ENCODE measurements at places on chromosomes 12 and 14. TPM values are rescaled to one million over a fixed set of nuclear protein-coding genes. Genes with fewer than 3 reads are reported as not detected.

The RASSF8 gene
- total RNA-seq, result 3.6 TPM

The AICDA gene
- not detected for total RNA-seq

The TPPP2 gene
- total RNA-seq, result not detected

The MIP gene
- not detected for total RNA-seq

The FAM186B gene
- total RNA-seq, result not detected

The ASCL1 gene
- total RNA-seq, result not detected

The TMEM63C gene
- total RNA-seq, result 9.8 TPM

The KCNMB4 gene
- total RNA-seq, result not detected

The KRT6B gene
- total RNA-seq, result 3,585 TPM

The YEATS4 gene
- total RNA-seq, result 27.3 TPM

The PLXNC1 gene
- total RNA-seq, result 2.2 TPM

The TSPAN11 gene
- 0.27 TPM for total RNA-seq

The OR4E2 gene
- total RNA-seq, result not detected

The NFATC4 gene
- total RNA-seq, result 22.5 TPM

The FSCB gene
- total RNA-seq, result not detected

The NAB2 gene
- 14.3 TPM for total RNA-seq

The RBMS2 gene
- 9.5 TPM for total RNA-seq

The PARPBP gene
- 13.3 TPM for total RNA-seq

The KCNC2 gene
- total RNA-seq, result not detected

The ENO2 gene
- 5.1 TPM for total RNA-seq

The ACVRL1 gene
- total RNA-seq, result 71.3 TPM

The RGS6 gene
- total RNA-seq, result 0.66 TPM

The ARHGEF40 gene
- 10.3 TPM for total RNA-seq

The XPOT gene
- 31.8 TPM for total RNA-seq

The LRTM2 gene
- not detected for total RNA-seq

The TMPRSS12 gene
- total RNA-seq, result not detected

The CLEC2B gene
- total RNA-seq, result 18.0 TPM

The EPS8 gene
- 14.2 TPM for total RNA-seq

The GUCY2C gene
- total RNA-seq, result not detected

The EML5 gene
- total RNA-seq, result 0.82 TPM

The RAPGEF3 gene
- 19.3 TPM for total RNA-seq

The KCTD10 gene
- 55.7 TPM for total RNA-seq

The GZMB gene
- 7.8 TPM for total RNA-seq

The CFAP251 gene
- total RNA-seq, result 1.9 TPM

The STAB2 gene
- total RNA-seq, result 0.95 TPM

The SLCO1B1 gene
- not detected for total RNA-seq

The TAS2R9 gene
- total RNA-seq, result 0.66 TPM

The ANAPC7 gene
- 74.8 TPM for total RNA-seq

The RNASE3 gene
- not detected for total RNA-seq

The CSRP2 gene
- total RNA-seq, result 107 TPM

The KCNA1 gene
- total RNA-seq, result not detected

The PLD4 gene
- 0.18 TPM for total RNA-seq

Measured in esophagus squamous epithelium (tissue), 5 donors.